ENCODE measurements at places on chromosomes 12 and 14. TPM values are rescaled to one million over a fixed set of nuclear protein-coding genes. Genes with fewer than 3 reads are reported as not detected.

DNA sequence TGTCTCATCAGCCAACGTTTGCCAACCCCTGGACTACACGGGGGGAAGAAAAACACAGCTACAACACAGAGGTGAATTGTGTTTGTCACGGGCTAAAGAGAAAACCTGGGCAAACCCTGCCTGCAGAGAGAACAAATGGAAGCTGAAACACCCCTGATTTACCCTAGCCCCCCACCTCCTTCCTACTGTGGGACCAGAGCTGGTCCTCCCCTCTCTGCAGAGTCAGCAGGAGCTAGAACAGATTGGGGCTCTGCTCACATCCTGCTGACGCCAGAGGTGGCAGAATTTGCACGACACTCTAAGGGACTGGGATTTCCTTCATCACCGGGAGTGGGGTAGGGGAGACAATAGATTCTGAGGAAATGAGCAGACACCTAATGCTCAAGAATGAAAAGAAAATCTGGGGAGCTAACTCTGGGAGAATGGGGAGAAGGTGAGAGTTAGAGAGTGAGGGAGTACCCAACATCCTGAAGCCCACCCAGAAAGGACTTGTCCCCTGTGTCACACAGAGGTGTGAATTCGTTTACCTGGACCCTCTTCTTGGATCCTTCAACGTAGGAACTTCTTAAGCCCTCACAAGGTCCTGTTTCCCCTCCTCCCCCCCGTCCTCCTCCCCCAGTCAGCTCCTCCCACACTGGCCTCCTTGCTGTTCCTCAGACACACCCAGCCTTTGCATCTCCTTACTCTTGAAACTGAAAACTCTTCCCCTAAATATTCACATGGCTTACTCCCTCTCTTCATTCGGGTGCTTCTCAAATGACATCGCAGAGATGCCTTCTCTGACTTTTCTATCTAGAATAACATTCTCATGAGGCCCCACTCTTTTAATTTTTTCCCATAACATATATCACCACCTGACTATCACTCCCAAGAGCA, 26.2 kb upstream of the CDKN3 start:
- DNase-seq = no peak

- DNase-seq = no peak
Observed at GRCh38 chr12:20629414-20630156, 65.5 kb upstream of the SLCO1C1 start.

GRCh38 chr14:74867673-74868072, 8.3 kb downstream of the PROX2 start:
- DNase-seq = no peak

GRCh38 chr12:53564941-53565340, 57.7 kb upstream of the NPFF start:
- DNase-seq = no peak

DNA sequence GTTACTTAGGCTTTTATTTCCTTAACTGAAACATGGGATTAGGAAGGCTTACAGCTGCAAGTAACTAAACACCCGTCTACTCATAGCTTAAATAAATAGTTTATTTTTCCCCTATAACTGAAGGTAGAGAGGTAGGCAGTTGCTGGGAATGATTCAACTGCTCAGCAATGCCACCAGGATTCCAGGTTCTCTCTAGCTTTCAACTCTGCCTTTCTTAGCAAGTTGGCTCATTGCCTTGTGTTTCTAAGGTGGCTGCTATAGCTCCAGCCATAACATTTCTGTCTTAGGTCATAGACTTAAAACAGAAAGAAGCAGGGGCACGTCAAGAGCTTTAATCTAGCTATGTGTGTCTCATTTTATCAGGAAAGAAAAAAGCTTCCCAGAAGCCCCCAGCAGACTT, 103.7 kb upstream of the MDM1 start:
- DNase-seq = no peak

- no peak for DNase-seq
Observed at GRCh38 chr12:61563665-61564450, 696.3 kb upstream of the USP15 start.

- no peak for DNase-seq
Observed at GRCh38 chr12:115074617-115075016, 390.6 kb upstream of the TBX3 start.

GRCh38 chr12:107225635-107226034, 132.3 kb upstream of the CRY1 start:
- no peak for DNase-seq

GRCh38 chr14:71142375-71143038, 235.2 kb downstream of the PCNX1 start:
- no peak for DNase-seq

GRCh38 chr14:51593397-51593796, 58.3 kb upstream of the FRMD6 start:
- DNase-seq = no peak

- DNase-seq = no peak
Observed at GRCh38 chr12:104399740-104400612, 56.8 kb upstream of the CHST11 start.

DNA sequence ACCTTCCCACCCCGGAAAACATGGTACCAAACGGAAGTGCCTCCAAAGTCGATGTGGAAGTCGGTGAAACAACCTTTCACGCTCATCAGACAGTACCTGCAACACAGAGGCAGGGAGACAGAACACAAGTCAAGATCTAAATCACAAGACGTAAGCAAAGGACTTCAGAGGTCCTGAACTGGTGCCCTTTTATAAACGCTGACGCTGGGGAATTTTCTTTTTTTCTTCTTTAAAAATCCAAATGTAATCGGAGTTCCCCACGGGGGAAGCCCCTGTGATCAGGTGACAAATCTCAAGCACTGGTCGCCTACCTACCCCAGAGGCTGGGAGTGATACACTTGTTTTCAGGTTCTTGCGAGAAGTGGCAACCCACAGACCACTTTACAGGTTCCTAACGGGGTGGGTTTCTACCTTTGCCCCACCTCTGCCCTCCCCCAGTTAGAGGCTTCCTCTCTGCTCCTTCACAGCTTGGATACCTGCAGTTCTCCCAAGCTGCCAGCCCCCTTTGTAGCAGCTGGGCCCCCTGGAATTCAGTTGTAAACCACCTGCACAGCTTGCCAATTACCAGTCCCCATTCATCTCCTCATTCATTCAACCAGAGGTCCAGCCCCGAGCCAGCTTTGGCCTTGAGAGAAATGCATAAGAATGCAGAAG, 46.2 kb downstream of the KDM2B start:
- no peak for DNase-seq

Gene PRH2
- polyA plus RNA-seq = not detected

Gene KRT6B
- 0.03 TPM for polyA plus RNA-seq

Gene E2F7
- 0.19 TPM for polyA plus RNA-seq

Gene ANKS1B
- polyA plus RNA-seq = 0.21 TPM

Data from spleen (tissue), 13 donors.